ENCODE measurements at places on chromosomes 5 and 9.

- DNase-seq, result no peak
Observed at GRCh38 chr9:90022474-90022873, 417.7 kb downstream of the GADD45G start.

DNA sequence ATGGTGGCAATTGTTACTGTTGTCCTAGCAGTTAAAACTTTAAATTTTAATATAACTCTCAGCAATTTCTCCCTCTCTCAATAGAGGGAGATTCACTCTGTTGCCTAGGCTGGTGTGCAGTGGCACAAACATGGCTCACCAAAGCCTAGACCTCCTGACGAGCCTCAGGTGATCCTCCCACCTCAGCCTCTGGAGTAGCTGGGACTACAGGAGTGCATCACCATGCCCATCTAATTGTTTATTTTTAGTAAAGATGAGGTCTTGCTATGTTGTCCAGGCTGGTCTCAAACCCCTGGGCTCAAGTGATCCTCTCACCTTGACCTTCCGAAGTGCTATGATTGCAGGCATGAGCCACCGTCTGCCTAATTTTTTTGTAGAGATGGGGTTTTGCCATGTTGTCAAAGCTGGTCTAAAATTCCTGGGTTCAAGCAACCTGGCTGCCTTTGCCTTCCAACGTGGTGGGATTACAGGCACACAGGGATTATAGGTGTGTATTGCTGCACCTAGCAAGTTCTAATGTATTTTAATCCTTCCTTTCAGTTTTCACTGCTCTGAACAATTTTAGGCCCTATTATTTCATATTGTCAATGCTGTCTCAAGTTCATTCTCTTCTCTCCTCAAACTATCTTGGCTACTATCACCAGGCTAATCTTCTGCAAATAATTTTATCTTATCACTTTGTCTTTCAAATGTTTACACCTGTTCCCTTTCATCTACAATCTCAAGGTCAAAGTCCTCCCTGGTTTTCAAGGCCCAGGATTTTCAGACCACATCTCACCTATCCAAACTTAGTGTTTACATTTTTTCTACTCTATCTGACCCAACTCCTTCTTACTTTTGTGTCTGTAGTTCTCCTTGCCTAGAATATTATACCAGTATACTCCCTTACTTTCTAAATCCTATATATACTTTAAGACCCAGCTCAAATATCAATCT, 18.9 kb downstream of the ALDH1A1 start:
- no peak for DNase-seq

DNA sequence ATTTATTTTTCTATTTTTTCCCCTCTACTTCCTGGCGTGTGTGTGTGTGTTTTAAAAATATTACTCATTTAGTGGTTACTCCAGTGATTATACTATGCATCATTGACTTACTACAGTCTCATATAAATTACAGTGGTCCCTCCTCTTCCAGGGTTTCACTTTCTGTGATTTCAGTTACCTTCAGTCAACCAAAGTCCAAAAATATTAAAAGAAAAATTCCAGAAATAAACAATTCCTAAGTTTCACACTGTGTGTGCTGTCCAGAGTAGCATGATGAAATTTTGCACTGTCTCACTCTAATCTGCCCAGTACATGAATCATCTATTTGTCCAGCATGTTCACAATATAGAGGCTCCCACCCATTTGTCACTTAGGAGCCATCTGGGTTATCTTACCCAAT, 47.4 kb upstream of the CCDC112 start:
- DNase-seq, result no peak

GRCh38 chr9:22529426-22530199, 83.0 kb downstream of the DMRTA1 start:
- DNase-seq, result no peak

DNA sequence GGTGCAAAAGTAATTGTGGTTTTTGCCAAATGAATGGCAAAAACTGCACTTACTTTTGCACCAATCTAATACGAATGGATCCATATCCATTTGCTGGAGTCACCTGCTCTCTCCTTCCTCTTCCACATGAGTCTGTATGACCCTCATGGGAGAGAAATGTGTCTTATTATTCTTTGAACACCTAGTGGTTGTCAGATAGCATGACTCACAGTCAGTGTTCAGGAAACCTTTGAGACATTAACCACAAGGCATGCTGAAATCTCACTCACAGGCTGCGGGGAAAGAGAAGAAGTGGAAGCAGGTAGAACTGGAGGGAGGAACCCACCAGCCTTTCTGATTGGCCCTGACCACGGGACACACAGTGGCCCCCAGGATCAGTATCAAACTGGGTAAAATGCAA, 222.8 kb upstream of the KLF4 start:
- no peak for DNase-seq

GRCh38 chr5:178464431-178465048, 125.7 kb downstream of the COL23A1 start:
- no peak for DNase-seq

- DNase-seq, result no peak
Observed at GRCh38 chr5:39717176-39717897, 292.6 kb upstream of the DAB2 start.

DNA sequence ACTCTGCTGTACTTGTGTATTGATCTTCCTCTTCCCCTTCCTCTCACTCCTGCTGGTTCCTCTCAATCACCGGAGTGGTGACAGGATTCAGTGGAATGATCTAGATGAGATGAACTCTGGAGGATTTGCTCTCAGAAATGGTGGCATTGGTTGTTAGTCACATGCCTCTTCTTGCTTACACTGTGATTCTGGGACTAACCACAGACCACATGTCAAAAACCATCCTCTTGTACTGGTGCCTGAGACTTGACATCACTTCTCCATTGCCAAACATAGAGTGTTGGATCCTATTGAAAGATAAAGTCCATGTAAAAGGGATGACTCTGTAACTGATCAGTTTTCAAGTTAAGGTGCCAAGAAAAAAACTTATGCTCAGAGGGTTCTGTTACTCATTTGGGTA, 506.5 kb downstream of the DMAC1 start:
- no peak for DNase-seq

- DNase-seq, result peak; percentile 57
Observed at GRCh38 chr9:92947268-92948037, at the start of gene FGD3. Gene FGD3 (plus strand): TSS chr9:92947523. CDS start chr9:92976257, 28,734 bp downstream.

DNA sequence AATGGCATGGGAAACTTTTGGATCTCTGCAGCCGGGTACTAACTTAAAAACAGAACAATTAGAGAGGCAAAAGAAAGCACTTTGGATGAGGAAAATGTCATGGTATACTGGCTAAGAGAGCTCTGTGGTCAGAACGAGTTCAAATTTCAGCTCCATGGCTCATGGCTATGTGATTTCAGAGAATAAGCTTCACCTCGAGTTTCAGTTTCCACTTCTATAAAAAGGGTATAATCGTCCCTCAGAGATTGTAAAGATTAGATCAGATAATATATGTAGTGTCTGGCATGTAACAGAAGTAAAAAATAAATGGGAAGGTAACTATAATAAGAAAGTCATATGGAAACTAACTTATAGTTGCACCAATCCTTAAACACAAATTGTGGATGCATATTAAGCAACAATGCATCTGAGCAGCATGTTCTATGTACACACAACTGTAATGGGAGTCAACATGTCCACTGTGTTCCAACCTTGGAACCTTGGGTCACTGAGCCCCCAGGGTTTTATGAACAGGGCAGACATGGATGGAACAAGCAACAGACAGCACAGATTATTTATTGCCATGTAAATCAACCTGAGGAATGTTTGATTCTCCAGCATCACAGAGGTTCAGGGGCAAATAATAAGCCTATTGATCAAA, 145.4 kb downstream of the MAPKAP1 start:
- DNase-seq, result no peak

- DNase-seq, result peak; percentile 28
Observed at GRCh38 chr5:56148453-56148971, 84.6 kb downstream of the ANKRD55 start.

- no peak for DNase-seq
Observed at GRCh38 chr9:82489201-82489821, 500.7 kb downstream of the SPATA31D1 start.

DNA sequence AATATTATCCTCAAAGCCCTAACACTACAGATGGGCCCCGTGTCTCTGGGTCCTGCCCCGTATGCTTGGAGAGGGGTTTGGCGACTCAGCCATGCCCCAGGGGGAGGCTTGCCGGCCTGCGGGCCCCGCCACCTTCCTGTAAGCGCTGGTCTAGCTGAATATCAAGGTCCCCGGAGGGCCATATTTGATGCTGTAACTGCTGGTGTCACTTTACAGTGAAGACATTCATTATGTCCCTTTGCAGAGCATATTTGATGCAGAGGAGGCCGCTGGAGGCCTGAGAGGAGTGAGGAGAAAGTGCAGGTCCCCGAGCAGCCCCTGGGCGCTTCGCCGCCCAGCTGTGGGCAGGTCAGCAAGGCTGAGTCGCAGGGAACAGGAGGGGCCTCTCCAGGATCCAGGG, 16.8 kb downstream of the IRX4 start:
- no peak for DNase-seq

GRCh38 chr5:34576891-34577666, 79.0 kb upstream of the RAI14 start:
- no peak for DNase-seq

- no peak for DNase-seq
Observed at GRCh38 chr9:121388140-121388905, 18.3 kb upstream of the STOM start.

DNA sequence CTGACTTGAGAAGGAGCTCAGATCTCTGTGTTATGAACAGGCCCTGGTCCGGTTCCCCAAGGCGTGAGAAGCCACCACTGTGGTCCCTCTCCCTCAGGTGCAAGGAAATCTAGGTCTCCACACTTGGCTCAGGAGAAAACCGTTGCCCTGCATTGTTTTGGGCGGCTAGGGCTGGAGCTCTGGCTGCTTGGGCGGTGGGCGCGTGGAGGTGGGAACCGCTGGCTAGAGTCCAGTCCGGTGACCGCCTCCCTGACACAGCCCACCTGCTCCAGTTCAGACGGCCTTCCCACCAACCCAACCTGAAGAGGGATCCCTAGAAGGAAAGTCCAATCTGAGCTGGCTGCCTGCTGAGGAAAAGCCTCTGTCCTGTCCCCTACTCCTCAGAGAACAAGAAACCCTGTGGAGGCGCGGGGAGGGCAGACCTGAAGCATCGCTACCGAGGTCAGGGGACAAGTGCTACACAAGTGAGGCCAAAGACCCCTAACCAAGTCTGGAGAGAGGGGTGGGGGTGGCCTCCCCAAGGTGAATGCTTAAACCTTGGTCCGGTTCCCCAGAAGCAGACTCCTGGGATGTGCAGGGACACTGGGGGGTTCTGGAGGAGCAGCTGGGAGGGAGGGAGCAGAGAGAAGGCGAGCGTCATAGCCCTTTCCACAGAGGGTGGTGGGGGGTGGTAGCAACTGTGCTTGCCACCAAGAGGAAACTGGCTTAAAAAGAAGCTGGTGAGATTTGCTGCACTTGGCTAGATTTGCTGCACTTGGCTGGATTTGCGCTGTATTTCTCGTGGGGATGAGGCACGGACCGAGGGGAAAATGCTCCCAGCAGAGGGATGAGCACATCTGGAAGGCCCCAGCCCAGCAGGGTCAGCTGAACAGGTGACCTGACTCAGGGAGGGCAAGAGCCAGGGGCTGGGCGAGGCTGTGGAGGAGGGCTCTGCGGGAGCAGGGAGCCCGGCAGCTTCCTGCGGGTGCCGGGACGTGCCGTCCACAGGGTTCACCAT, 65.2 kb downstream of the RAPGEF1 start:
- no peak for DNase-seq

- no peak for DNase-seq
Observed at GRCh38 chr9:4661165-4661564, 929 bp upstream of the PLPP6 start.

DNA sequence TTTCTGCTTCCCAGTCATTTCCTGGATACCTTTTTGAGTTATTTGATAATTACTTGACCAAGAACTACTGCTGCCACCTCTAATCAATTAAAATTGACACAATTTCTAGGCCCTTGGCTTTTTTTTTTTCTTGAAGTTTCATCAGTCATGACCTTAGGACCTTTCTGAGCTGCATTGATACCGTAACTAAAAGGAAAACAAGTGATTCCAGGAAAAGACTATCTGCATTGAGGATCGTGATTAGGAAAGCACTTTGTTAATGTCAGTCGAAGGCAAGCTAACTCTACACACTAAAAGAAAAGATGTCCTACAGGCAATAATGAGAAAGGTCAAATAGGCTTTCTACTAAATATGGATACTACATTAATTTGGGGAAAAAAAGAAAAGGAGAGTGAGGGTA, 69.9 kb downstream of the ARSB start:
- no peak for DNase-seq

- DNase-seq, result peak; percentile 17
Observed at GRCh38 chr9:133990366-133991213, 1.5 kb downstream of the VAV2 start.

DNA sequence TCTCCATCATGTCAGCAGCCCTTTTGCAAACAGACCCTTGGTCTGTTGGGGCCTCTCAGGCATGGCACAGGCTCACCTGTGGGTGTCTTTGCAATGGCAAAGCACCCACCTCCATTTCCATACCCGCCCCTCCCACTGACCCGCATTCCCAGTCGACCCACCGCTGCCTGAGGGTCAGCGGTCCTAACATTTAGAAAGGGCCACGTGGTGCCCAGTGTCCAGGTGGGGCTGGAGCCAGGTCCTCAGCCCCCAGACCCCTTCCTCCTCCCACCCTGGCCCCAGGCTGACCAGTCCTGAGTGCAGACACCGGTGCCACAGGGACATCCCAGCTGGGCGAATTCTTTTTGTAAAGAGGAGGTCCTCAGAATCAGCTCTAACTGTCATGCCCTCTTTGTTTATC, 43.3 kb upstream of the CEP72 start:
- no peak for DNase-seq

DNA sequence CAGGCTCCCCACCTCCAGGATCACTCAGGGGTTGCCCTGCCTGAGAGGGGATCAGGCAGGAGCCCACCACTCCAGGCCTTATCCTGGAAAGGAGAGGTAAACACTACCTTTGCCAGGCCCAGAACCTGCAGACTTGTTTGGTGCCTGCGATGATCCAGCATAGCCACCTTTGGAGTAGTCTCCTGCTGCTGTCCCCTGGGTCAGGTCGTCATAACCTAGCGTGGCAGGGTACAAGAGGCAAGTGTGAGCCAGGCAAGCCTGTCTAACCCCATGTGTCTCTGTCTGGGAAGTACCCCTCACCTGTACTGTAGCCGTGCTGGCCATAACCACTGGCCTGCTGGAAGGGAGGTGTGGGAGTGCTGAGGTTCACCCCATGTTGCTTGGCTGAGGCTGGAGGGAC, 106.1 kb downstream of the UBE2R2 start:
- no peak for DNase-seq

GRCh38 chr9:30534896-30535295, 1849.5 kb upstream of the ACO1 start:
- no peak for DNase-seq

DNA sequence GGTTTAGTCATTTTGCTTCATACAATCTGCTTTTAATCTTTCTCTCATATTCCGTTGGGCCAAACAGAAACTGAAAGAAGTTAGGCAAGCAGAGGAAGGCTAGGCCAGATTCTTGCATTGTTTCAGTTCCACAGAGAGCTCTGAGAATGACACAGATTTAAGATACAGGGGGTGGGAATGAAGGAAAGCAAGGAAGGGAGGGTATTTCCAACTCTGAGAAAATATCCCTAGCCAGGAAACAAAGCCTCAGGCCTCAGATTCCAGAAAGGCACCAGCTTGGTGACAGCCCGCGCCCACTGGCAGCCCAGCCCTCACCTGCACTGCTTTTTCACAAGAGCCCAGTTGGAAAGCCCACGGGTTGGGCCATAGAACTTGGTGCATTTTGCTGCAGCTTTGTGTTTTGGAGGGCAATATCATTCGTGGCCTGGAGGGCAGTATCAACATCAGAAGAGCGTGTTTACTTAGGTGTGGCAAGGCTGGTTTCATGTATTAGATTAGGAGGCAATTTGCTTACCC, 63.5 kb downstream of the ENC1 start:
- no peak for DNase-seq

- no peak for DNase-seq
Observed at GRCh38 chr5:14097998-14098471, 45.1 kb upstream of the TRIO start.

- no peak for DNase-seq
Observed at GRCh38 chr9:79616013-79616412, 44.2 kb downstream of the TLE4 start.

Data from NCI-H774 (cell line).